Endothelial cell of umbilical vein (primary cell): ENCODE measurements at places on chromosomes 6 and 20. TPM values are rescaled to one million over a fixed set of nuclear protein-coding genes. Genes with fewer than 3 reads are reported as not detected.

Gene SDCBP2
- total RNA-seq = 5.5 and 9.0 TPM in 2 replicates

Gene LPA
- not detected in 2 replicates for total RNA-seq

Gene CABLES2
- total RNA-seq = 9.9 TPM in 2 replicates

Gene SIRPB2
- 9.5 and 12.3 TPM in 2 replicates for total RNA-seq

Gene HDGFL1
- total RNA-seq = not detected in 2 replicates

Gene ANKRD66
- total RNA-seq = not detected in 2 replicates

Gene TMEM200A
- total RNA-seq = 0.74 and 0.75 TPM in 2 replicates

Gene TRDN
- total RNA-seq = not detected in 2 replicates

Gene ZSCAN31
- total RNA-seq = 19.5 and 23.0 TPM in 2 replicates

Gene TBXT
- total RNA-seq = not detected in 2 replicates

Gene C20orf141
- not detected in 2 replicates for total RNA-seq

Gene CLVS2
- not detected in 2 replicates for total RNA-seq

Gene LZTS3
- total RNA-seq = 3.6 and 4.5 TPM in 2 replicates

Gene ZSCAN9
- 18.0 and 18.6 TPM in 2 replicates for total RNA-seq

Gene CCN6
- not detected in 2 replicates for total RNA-seq

Gene PRICKLE4
- total RNA-seq = 2.2 and 3.3 TPM in 2 replicates

Gene ELOVL2
- not detected in 2 replicates for total RNA-seq

Gene HUS1B
- 1.2 and 1.8 TPM in 2 replicates for total RNA-seq

Gene TMEM14A
- total RNA-seq = 19.5 and 22.5 TPM in 2 replicates

Gene OSER1
- total RNA-seq = 28.8 and 30.8 TPM in 2 replicates

Gene CENPW
- total RNA-seq = 82.7 and 85.8 TPM in 2 replicates

Gene TP53RK
- 11.8 and 13.1 TPM in 2 replicates for total RNA-seq

Gene MLN
- not detected in 2 replicates for total RNA-seq

Gene CDH26
- not detected in 2 replicates for total RNA-seq

Gene SMLR1
- total RNA-seq = not detected in 2 replicates

Gene BNIP5
- total RNA-seq = not detected in 2 replicates

Gene OOEP
- total RNA-seq = not detected in 2 replicates

Gene SLCO4A1
- 3.3 and 4.1 TPM in 2 replicates for total RNA-seq

Gene HMGA1
- 1,031 and 1,108 TPM in 2 replicates for total RNA-seq

Gene BLCAP
- total RNA-seq = 74.1 and 90.3 TPM in 2 replicates

Gene DNAH8
- 0.29 and 0.97 TPM in 2 replicates for total RNA-seq

Gene CCM2L
- total RNA-seq = 12.4 and 13.4 TPM in 2 replicates

Gene SAMD3
- total RNA-seq = not detected in 2 replicates

Gene CDSN
- not detected in 2 replicates for total RNA-seq

Gene FAM184A
- total RNA-seq = 0.84 and 0.95 TPM in 2 replicates

Gene CCDC170
- 0.07 and 0.53 TPM in 2 replicates for total RNA-seq

Gene SLC17A3
- total RNA-seq = not detected in 2 replicates
